ENCODE measurements at places on chromosomes 6 and 20. TPM values are rescaled to one million over a fixed set of nuclear protein-coding genes. Genes with fewer than 3 reads are reported as not detected.

Gene TTBK1
- 1.2 TPM for total RNA-seq

Gene ACTL10
- 4.6 TPM for total RNA-seq

Gene GRIK2
- not detected for total RNA-seq

Gene TRAPPC3L
- total RNA-seq, result not detected

Gene MEI4
- total RNA-seq, result not detected

Gene CD109
- 24.5 TPM for total RNA-seq

Gene CHD6
- total RNA-seq, result 25.3 TPM

Gene APOM
- total RNA-seq, result 3.3 TPM

Gene RHAG
- not detected for total RNA-seq

Gene SH3BGRL2
- 0.81 TPM for total RNA-seq

Gene NCOA6
- total RNA-seq, result 22.7 TPM

Gene LY6G5C
- total RNA-seq, result 4.5 TPM

Gene PRR18
- total RNA-seq, result 0.09 TPM

Gene EYA4
- total RNA-seq, result not detected

Gene BANF2
- not detected for total RNA-seq

Gene CALHM6
- 2.2 TPM for total RNA-seq

Gene DDRGK1
- total RNA-seq, result 77.9 TPM

Gene GRM1
- not detected for total RNA-seq

Gene HFE
- 1.1 TPM for total RNA-seq

Gene SLC17A9
- 26.8 TPM for total RNA-seq

Gene PCMT1
- total RNA-seq, result 107 TPM

Gene TSHZ2
- 1.5 TPM for total RNA-seq

Gene CUL7
- total RNA-seq, result 11.7 TPM

Gene LY6G6F
- not detected for total RNA-seq

Gene SYTL3
- total RNA-seq, result 102 TPM

All from CD8-positive, alpha-beta memory T cell (primary cell).